CD4-positive, alpha-beta T cell (primary cell): ENCODE measurements at places on chromosomes 2 and 18. TPM values are rescaled to one million over a fixed set of nuclear protein-coding genes. Genes with fewer than 3 reads are reported as not detected.

The ST8SIA3 gene
- total RNA-seq, result not detected

The RBM43 gene
- total RNA-seq, result 15.0 TPM

DNA sequence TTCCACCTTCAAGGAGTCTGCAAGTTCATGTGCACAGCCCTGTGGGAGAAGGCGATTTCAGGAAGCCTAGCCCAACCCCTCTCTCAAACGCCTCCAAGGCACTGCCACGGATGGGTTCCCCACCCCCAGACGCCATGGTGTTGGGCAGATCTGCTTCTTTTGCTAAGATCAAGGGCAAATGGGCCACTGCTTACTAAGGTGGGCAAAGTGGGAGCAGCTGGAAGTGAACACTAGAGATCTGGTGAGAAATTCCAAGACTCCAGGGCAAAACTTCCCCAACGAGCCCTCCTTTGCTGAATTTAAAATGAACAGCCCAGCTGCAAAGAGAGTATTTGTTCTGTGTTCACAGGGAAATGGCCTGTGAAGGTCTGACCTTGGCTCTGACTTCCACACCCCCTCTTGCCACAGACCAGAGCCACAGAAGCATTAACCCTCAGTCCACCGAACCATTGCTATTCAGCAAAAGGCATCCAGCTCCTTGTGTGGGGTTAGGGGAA lies 45.1 kb upstream of the ZBTB7C start:
- H3K4me3 ChIP-seq, result no peak overlapping the region
- H3K36me3 ChIP-seq, result no peaks in the 10 kb centered on the region
- no peak for DNase-seq
- no peak overlapping the region for H3K27ac ChIP-seq
- peaks cover 37% of the 10 kb centered on the region for H3K4me1 ChIP-seq

The RNF181 gene
- 43.8 TPM for total RNA-seq

DNA sequence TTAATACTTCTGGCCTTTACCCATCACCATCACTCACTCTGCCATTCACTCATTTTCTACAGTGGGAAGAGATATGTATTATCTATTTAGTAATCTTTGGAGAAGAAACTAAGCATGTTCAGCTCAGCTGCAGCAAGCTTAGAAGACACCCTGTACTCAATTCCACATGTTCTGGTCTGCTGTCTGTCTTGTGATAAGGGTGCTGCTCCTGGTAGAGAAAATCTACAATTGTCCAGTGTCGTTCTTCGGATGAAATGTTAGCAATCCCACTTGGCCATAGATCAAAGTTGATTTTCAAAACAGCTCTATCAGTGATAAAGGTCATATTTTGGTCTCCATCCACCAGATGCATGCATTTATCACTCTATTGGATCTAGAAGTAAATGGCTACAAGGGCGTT lies 337.1 kb downstream of the LRRTM4 start:
- no peaks in the 10 kb centered on the region for H3K27me3 ChIP-seq
- no peak for DNase-seq
- no peak overlapping the region for H3K4me3 ChIP-seq

DNA sequence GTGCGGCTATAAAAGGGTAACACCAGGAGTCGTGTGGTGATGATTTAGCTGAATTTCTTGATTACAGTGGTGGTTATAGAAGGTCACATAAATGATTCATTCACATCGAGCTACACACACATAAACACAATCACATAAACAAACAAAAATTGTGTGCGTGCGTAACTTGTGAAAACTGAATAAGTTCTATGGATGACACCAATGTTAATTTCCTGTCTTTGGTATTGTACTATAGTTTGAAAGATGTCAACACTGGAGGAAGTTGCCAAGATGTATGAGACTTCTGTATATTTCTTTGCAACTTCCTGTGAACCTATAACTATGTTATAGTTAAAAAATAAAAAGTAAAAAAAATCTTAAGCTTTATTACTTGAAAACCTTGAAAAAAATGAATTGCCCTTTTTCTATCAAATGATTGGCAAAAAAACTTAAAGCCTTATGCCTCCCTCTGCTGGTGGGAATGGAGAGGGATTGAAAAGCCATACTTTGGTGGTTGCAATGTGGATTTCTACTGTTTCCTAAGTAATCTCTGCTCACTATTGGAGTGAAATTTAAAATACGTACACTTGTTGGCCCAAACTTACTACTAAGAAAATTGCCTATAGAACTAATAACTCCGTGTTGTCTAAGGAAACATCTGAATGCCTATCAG lies 227.7 kb downstream of the RPIA start:
- H3K27ac ChIP-seq, result no peak overlapping the region
- no peaks in the 10 kb centered on the region for H3K4me1 ChIP-seq
- no peaks in the 10 kb centered on the region for H3K36me3 ChIP-seq
- DNase-seq, result no peak

DNA sequence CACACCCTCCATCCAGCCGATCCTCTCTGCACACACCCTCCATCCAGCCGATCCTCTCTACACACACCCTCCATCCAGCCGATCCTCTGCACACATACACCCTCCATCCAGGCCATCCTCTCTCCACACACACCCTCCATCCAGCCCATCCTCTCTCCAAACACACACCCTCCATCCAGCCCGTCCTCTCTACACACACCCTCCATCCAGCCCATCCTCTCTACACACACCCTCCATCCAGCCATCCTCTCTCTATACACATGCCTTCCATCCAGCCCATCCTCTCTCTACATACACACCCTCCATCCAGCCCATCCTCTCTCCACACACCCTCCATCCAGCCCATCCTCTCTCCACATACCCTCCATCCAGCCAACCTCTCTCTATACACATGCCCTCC lies 83.1 kb downstream of the EIPR1 start:
- no peak overlapping the region for H3K4me3 ChIP-seq
- no peaks in the 10 kb centered on the region for H3K27me3 ChIP-seq
- no peak for DNase-seq
- H3K27ac ChIP-seq, result no peak overlapping the region
- peaks cover 3% of the 10 kb centered on the region for H3K4me1 ChIP-seq
